Uterine smooth muscle cell (primary cell): ENCODE measurements at places on chromosomes 12 and 14. TPM values are rescaled to one million over a fixed set of nuclear protein-coding genes. Genes with fewer than 3 reads are reported as not detected.

Gene ACOT6
- 0.12 TPM in 1 of 2 replicates, not detected in the other for total RNA-seq

Gene DEPDC4
- 1.1 and 3.2 TPM in 2 replicates for total RNA-seq

Gene CLEC6A
- not detected in 2 replicates for total RNA-seq

Gene WNT5B
- total RNA-seq = 91.7 and 96.5 TPM in 2 replicates

Gene TAC3
- not detected in 2 replicates for total RNA-seq

Gene TSPAN19
- 0.11 and 0.25 TPM in 2 replicates for total RNA-seq

Gene RFX4
- not detected in 2 replicates for total RNA-seq

Gene TMEM132C
- not detected in 2 replicates for total RNA-seq

Gene OR6C2
- not detected in 2 replicates for total RNA-seq

Gene SNX6
- 167 and 226 TPM in 2 replicates for total RNA-seq

Gene FOXG1
- total RNA-seq = under 0.01 TPM in 1 of 2 replicates, not detected in the other

Gene ZNF641
- total RNA-seq = 8.6 and 12.4 TPM in 2 replicates

Gene FSCB
- total RNA-seq = 0.12 TPM in 1 of 2 replicates, not detected in the other

Gene KCNMB4
- total RNA-seq = 1.00 and 1.2 TPM in 2 replicates

Gene KRT82
- not detected in 2 replicates for total RNA-seq

Gene KRT75
- not detected in 2 replicates for total RNA-seq

Gene DIO3
- total RNA-seq = 0.37 TPM in 1 of 2 replicates, not detected in the other

Gene SYNDIG1L
- not detected in 2 replicates for total RNA-seq

Gene KCNH3
- total RNA-seq = under 0.01 TPM in 1 of 2 replicates, not detected in the other

Gene PTPRO
- 0.50 and 0.55 TPM in 2 replicates for total RNA-seq

Gene AHNAK2
- total RNA-seq = 91.9 and 197 TPM in 2 replicates
